Daoy (cell line): ENCODE measurements at places on chromosomes 6 and 20. TPM values are rescaled to one million over a fixed set of nuclear protein-coding genes. Genes with fewer than 3 reads are reported as not detected.

The LCA5 gene
- total RNA-seq: 2.2 and 5.0 TPM in 2 replicates

GRCh38 chr6:57040011-57040410 is 6.5 kb upstream of the KIAA1586 start:
- DNase-seq: no peak

The PPP1R16B gene
- total RNA-seq: under 0.01 TPM in 1 of 2 replicates, not detected in the other

DNA sequence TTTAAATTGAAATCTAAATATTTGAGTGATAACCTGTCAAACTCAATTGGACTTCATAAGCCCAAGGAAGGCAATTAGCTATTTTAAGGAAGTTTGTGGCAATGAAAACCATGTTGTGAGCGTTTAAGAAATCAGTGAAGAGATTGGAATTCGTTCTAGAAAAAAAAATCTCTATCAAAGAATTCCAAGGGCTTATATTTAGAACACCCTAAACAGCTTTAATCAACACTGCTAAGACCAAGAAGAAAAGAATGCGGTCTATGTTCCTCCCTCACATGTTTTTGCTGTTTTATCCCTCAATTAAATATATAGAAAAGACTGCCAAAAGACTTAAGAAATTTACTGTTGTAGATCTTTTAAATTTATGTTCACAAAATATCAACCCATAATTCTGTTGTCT is 16.6 kb upstream of the ABRACL start:
- DNase-seq: no peak

GRCh38 chr6:14074476-14075094 is 43.0 kb upstream of the CD83 start:
- no peak for DNase-seq

The TRAPPC3L gene
- not detected in 2 replicates for total RNA-seq

The FAXC gene
- total RNA-seq: 4.7 and 12.2 TPM in 2 replicates

DNA sequence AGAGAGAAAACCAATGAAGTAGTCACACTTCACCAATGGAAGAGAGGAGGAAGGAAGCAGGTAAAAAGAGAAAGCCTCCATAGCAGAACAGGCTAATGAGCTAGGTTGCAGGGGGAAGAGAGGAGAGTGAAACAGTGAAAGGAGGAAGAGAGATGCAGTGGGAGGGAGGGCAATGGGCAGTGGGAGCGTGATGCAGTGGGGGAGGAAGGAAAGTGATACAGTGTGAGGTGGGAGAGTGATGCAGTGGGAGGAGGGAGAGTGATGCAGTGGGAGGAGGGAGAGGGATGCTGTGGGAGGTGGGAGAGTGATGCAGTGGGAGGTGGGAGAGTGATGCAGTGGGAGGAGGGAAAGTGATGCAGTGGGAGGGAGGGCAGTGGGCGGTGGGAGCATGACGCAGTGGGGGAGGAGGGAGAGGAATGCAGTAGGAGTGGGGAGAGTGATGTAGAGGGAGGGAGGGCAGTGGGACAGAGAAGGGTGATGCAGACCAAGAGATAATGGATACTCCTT is 29.7 kb downstream of the COL12A1 start:
- DNase-seq: no peak

- no peak for DNase-seq
These were observed 24.4 kb downstream of the GCM1 start for GRCh38 chr6:53124131-53124800.

GRCh38 chr20:35742741-35743523 is 872 bp upstream of the RBM39 start:
- DNase-seq: no peak

DNA sequence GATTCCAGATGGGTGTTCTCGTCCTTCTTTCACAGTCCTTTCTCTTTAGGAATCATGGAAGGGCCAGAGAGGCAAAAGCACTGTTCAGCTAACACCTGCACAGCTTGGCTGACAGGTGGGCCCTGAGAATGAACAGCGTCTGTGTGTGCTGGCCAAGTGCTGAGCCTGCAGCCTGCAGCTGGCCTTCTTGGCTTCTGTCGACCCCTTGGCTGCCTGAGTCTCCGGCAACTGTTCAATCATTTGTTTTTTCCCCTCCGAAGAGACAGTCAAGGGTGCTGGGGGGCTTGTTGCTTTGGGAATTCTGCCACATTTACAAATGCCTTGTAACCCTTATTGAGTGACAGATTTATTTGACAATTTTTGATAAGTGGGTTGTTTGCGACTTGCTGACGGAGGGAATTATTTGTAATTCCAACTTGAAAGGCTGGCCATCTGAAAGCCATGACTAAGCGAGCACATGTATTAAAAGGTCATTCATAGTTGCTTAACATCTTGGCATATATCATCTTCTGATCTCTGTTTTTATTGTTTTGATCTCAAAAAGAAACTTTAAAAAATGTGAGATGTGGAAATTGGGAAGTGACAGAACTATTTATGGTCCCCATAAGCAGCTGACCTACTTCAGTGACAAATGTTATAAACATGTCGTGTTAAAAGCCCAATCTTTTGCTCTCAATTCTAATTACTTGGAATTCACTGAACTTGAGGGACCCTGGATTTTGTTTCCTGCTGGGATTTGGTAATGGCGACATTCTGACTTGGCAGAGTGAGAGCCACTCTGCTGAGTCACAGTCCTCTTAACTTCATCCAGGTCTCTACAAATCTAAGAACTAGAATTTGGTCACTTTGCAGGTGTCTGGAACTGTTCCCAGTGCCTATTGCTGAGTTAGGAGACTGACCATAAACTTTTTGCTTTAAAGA is 41.9 kb upstream of the FERMT1 start:
- DNase-seq: no peak

The HSPA12B gene
- total RNA-seq: 0.17 TPM in 1 of 2 replicates, not detected in the other

GRCh38 chr20:50844430-50845100 is 49.7 kb downstream of the BCAS4 start:
- peak; percentile 95 for DNase-seq

The NKAIN2 gene
- not detected in 2 replicates for total RNA-seq

DNA sequence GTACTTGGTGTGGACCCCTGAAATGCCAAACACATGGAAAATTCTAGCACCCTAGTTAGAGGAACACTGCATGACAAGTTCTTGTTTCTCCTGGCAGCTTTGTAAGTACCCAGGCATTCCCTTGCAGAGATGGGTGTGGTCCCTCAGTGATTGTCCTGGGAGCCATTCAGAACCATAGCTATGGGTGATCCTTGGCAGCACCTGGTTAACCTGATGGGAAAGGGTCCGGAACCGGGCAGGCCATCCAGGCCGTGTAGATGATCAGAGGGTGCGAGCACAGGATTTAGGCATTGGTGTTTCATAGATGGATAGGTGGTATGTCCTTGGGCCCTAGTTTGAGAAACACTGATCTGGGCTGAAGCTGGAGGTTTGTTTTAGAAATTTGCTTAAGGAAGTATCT is 95.8 kb downstream of the RPP40 start:
- no peak for DNase-seq
